Activated CD4-positive, alpha-beta T cell treated with anti-CD3 and anti-CD28 coated beads, Interleukin-2, amount 10 ng/mL, durations not matched to agents 24 days and 14 days (primary cell): ENCODE measurements at places on chromosomes 1 and 21. TPM values are rescaled to one million over a fixed set of nuclear protein-coding genes. Genes with fewer than 3 reads are reported as not detected.

The KCNQ4 gene
- 1.4 and 1.5 TPM in 2 replicates for total RNA-seq

The TCHH gene
- total RNA-seq: not detected in 2 replicates

The MEX3A gene
- 0.24 and 0.84 TPM in 2 replicates for total RNA-seq

The SLC22A15 gene
- total RNA-seq: 0.23 and 0.36 TPM in 2 replicates

DNA sequence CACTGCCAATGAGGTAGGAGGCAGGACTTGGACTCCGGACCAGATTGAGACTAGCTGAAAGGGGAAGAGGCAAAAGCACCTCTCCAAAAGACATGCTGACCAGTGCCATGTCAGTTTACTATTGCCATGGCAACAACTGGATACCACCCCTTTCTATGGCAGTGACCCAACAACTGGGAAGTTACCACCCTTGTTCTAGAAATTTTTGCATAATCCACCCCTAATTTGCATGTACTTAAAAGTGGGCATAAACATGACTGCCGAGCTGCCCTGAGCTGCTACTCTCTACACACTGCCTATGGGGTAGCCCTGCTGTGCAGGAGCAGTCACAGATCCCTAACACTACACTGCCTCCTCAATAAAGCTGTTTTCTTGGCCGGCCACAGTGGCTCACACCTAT lies 19.0 kb upstream of the SLC6A9 start:
- no peak for DNase-seq

The GON4L gene
- 63.2 and 64.0 TPM in 2 replicates for total RNA-seq

DNA sequence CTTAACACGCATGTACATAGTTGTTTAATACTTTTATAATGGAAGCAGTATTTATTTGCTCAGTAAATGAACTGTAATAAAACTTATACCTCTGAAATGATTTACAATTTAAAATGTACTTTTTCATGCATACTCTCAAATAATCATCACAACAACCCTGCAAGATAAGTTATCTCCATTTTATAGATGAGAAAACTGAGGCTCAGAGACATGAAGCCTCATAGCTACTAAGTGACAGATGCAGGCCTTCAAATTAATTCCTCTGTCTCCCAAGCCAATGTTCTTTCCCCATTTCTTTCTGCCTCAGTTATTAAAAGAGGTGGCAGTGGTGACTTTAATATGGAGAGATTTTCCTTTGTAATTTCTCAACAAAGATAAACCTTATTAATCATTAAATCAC lies 19.6 kb upstream of the CLCA1 start:
- no peak for DNase-seq

The TCEA3 gene
- 6.7 and 7.8 TPM in 2 replicates for total RNA-seq
